ENCODE measurements at places on chromosomes 3 and 15. TPM values are rescaled to one million over a fixed set of nuclear protein-coding genes. Genes with fewer than 3 reads are reported as not detected.

Gene CCR3
- not detected for total RNA-seq

Gene STARD5
- total RNA-seq: 0.63 TPM

Gene P2RY1
- total RNA-seq: 0.06 TPM

Gene NANOGP8
- not detected for total RNA-seq

Gene CIAO2A
- 92.3 TPM for total RNA-seq

Gene KBTBD13
- not detected for total RNA-seq

Gene SOX14
- total RNA-seq: not detected

Gene ADGRG7
- not detected for total RNA-seq

Gene PCLAF
- total RNA-seq: 107 TPM

Gene BRK1
- 97.2 TPM for total RNA-seq

Gene ANKRD63
- total RNA-seq: not detected

Gene USP19
- 35.9 TPM for total RNA-seq

Gene ITIH1
- not detected for total RNA-seq

Gene RHCG
- total RNA-seq: 0.07 TPM

Gene FRMD4B
- 8.5 TPM for total RNA-seq

Data from epithelial cell of proximal tubule (primary cell).